ENCODE measurements at places on chromosomes 7 and 10. TPM values are rescaled to one million over a fixed set of nuclear protein-coding genes. Genes with fewer than 3 reads are reported as not detected.

The ASB15 gene
- total RNA-seq = not detected

DNA sequence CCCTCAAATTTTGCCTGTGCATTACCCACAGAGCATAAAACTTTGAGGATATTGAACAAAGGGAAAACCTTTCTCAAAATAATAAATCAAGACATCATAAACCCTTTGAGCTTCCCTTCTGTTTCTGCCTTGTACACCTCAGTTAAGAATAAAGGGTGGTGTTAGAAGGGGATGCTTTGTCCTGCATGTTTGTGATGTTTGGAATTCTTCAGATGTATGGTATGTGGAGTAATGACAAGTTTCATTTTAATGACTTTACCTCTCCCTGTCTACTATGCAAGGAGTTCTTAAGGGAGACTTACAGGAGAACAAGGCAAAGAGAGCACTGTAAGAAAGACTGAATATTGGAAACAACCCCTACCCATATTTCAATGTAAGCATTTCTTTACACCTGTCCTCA is 99.2 kb downstream of the HECW1 start:
- no peak for DNase-seq

The PRKRIP1 gene
- total RNA-seq = 25.9 TPM

- no peak for DNase-seq
Measured at GRCh38 chr10:62182595-62182994, 86.0 kb downstream of the RTKN2 start.

DNA sequence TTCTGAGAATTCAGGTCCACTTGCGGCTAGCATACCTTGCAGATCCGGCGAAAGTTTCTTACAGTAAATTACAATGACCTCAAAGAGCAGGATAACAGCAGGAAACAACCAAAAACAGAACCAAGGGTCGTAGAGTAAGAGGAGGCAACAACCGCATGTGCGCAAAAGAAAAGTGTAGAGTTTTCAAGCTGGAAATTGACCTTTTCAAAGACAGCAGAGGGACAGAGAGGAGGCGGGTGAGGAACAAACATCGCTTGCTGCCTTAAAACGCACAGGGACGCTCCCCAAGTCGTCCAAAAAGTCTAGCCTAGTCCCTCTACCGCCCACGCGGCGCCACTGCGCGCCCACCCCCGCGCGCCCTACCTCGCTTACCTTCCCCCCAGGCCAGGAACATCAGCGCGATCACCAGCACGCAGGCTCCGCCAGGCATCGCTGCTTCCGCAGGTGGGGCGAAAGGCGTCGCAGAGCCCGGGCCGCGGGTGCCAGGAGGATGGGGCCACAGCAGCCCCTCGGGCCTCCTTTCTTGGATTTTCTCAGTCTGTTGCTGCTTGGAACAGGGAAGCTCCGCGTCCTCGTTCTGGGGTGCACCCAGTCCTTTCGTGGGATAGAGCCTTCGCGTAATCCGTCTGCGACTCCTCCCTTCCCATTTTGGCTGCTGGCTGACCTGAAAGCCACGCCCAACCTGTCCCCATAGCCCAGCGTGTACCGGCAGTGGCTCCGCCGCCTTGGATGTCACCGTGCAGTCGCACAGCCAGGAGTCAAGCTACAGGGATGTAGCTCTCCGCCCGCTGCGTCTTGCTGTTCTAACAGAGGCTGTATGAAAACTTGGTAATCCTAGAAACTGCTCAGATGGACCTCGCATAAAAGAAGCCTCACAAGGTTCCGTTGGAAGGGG is at the start of gene VWDE:
Gene VWDE (minus strand): TSS at position 579 of the 895 bp plus-strand sequence. CDS start 149 bp downstream, at position 430.
- DNase-seq = no peak

GRCh38 chr10:86592413-86592812 is 61.9 kb upstream of the OPN4 start:
- DNase-seq = peak; percentile 9

- no peak for DNase-seq
Measured at GRCh38 chr10:79239924-79240581, 107.2 kb upstream of the PPIF start.

DNA sequence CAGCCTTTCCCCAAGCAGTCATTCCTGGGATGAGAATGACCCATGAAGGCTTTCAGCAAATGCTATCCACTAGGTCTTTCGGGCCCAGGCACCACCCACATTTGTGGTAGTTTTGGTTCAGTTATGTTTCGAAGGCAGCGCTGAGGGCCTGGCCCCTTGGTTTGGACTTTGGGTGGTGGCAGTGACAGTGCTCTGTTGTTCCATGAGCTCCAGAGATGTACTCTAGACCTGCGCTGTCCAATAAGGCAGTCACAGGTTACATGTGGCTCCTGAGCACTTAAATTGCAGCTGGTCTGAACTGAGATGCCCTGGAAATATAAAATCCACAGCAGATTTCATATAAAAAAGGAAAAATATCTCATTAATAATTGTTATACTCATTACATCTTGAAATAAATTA is 209.6 kb downstream of the CCSER2 start:
- DNase-seq = no peak

The ANXA8L1 gene
- not detected for total RNA-seq

Measured in SK-MEL-5 (cell line).